ENCODE measurements at places on chromosomes 11 and 22.
A peak's percentile ranks its signal among the peaks of the same experiment; 100 is the strongest.

DNA sequence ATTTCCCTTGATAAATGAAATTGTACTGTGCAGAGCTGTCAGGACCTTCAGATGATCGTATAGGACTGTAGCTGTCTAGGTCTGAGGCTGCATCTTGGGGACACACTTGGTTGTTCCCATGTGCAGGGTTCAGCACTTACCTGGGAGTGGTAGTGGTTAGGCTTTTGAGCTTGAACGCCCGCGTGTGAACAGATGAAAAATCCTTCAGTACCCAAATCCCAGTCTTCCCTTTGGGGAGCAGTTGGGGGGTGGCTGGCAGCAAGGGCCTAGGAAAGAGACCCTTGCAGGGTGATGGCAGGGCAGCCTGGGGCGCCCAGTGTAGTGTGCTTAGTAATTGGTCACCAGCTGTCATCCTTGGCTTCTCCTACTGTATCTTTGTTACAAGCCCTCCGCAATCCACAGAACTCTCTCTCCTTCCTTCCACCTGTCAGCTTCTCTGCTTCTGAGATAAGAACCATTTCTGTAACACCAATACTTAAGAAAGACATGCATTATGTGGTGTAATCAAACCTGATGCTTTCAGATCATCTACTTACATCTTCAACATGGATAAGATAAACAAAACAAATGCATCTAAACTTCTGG lies 64.6 kb downstream of the MORC2 start:
- no peak for DNase-seq

GRCh38 chr11:95284057-95285052 lies 53.4 kb upstream of the SESN3 start:
- DNase-seq = no peak

- DNase-seq = no peak
Measured at GRCh38 chr11:27116684-27117083, 76.1 kb downstream of the BBOX1 start.

- no peak for DNase-seq
Measured at GRCh38 chr11:12581923-12582322, 92.3 kb upstream of the TEAD1 start.

DNA sequence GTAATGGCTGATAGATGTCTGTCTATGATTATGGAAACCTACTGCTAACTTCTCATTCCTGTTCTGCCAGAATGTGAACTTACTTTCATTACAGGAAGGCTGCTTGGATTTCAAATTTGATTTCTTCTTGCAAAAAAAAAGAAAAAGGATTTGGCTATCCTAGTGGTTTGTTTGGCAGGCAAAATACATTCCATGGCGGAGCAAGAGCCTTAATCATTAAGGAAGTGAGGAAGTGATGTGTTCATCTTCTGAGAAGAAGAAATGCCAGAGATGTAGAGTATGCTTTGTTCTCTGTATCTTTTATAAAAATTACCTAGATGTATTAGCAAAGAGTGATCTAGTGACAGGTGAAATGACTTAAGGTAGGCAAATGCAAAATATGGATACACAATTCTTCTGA lies 356.3 kb downstream of the SOX6 start:
- no peak for DNase-seq

DNA sequence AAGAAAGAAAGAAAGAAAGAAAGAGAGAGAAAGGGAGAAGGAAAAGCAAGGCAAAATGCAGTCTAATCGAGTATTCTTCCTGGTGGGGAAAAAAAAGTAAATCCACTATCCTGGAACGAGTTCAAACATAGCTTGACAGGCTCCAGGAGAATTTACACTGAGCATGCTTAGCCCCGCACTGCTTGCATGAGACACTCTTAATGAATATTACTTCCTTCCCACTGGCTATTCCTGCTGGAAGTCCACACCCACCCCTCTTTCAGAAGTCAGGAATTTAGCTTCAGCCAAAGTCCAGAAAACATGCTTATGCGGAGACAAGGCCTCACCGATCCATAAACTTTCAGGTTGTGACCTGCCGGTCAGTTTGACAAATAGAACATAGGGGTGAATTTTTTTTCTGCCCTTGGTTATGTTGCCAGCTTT lies 251.8 kb upstream of the BLID start:
- DNase-seq = peak; percentile 73

DNA sequence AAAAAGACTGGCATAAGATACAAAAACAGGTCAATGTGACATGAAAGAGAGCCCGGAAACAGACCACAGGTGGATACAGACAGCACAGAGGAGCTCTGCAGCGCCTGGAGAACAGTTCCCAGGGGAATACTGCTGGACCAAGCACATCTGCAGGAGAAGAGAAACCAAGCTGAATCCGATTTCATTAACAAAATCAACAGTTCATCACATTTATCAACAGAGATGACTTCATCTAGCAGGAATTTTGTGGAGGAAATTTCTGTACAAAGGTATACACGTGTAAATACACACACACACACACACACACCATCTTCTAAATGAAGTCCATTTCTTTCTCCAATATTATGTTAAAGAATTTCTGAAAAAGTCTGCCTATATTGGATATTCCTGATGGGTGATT lies 17.1 kb downstream of the YPEL1 start:
- DNase-seq = no peak

DNA sequence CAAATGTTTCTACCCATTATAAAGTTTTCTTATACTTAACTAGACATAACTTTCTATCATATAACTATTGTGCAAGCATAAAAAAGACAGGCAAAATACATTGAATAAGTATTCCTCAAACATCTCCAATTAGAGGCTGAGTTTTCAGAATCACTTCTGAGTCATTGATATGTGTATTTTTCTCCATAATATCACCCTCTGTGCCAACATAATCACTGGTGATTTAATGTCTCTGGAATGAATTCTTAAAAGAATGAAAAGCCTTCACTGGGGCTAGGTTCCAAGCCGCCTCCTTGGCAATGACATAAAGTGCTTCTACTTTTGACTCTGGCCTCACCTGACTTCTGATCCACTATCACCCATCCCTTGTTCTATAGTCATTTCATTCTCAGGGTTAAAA lies 197.0 kb upstream of the E2F8 start:
- no peak for DNase-seq

GRCh38 chr22:29187831-29188230 lies 17.9 kb upstream of the EMID1 start:
- no peak for DNase-seq

DNA sequence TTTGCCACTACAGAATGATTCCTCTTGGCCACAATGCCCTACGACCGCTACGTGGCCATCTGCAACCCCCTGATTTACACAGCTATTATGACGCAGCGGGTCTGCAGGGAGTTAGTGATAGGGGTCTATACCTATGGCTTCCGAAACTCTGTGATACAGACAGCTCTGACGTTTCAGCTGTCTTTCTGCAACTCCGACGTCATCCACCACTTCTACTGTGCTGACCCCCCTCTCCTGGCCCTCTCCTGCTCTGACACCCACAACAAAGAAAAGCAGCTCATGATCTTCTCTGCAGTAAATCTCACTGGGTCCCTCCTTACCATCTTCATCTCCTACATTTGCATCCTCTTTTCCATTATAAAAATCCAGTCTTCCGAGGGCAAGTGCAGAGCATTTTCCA lies 52.3 kb upstream of the OR5P2 start:
- DNase-seq = no peak

DNA sequence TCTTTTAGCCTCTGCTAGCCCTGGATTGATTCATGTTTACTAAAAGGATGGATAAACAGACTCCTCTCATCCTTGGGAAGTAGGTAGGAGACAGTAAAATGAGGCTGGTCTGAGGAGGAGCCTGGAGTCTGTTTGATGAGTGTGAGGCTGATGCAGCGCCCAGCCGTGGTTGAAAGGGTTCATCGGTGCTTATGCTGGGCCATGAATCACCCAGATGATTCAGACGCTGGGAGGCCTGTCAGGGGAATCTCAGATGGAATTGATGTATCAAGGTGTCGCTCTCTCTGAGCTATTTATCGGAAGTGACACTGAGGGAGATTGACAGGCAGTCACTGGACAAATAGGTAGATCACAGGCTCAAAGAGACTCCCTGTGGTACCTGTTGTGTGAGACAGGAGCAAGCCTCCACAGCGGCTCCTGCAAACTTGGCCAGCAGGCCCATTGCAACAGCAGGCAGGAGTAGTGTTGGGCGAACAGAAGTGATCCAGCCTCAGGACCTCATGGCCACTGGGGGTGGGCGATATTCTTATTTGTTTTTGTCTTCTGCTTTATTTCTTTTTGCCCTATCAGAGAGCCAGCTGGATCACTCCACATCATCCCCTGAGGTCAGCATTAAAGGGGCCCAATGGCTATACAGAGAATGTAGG lies 109.9 kb upstream of the CADM1 start:
- no peak for DNase-seq

- no peak for DNase-seq
Measured at GRCh38 chr11:1820463-1821325, 14.1 kb upstream of the SYT8 start.

DNA sequence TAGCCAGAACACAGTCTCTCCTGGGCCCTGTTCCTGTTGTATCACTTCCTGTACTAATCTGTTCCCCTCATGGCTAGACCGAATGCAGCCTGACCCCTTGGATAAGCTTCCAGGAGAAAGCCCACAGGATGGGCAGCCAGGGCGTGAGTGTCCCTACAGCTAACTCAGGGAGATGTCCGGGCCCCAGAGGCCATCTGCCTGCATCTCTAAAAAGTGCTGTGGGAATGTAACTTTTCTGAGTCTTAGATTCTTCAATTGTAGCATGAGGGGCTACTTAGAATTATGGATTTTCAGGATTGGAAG lies 7.7 kb upstream of the MALAT1 start:
- DNase-seq = peak; percentile 34

- DNase-seq = no peak
Measured at GRCh38 chr11:123107945-123108495, 46.1 kb upstream of the HSPA8 start.

- no peak for DNase-seq
Measured at GRCh38 chr11:87897071-87897470, 278.2 kb downstream of the RAB38 start.

DNA sequence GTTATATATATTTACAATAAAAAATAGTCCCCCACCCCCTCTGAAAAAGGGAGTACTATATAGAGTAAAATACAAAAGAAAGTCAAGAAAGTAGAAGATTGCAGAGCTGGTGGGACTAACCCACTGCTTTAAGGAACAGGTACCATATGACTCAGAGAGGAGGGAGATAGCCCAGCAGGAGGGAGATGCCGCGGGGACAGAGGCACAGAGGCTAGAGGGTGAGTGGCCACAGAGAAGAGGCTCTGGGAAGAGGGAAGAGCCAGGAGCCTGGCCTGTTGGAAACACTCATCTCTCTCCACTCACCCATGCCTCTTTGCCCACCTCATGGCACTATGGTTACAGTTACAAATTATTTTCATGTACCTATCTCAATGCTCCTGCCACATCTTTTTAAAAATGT lies 53.6 kb upstream of the LYVE1 start:
- no peak for DNase-seq

- no peak for DNase-seq
Measured at GRCh38 chr11:64501500-64502427, 89.3 kb upstream of the SLC22A12 start.

DNA sequence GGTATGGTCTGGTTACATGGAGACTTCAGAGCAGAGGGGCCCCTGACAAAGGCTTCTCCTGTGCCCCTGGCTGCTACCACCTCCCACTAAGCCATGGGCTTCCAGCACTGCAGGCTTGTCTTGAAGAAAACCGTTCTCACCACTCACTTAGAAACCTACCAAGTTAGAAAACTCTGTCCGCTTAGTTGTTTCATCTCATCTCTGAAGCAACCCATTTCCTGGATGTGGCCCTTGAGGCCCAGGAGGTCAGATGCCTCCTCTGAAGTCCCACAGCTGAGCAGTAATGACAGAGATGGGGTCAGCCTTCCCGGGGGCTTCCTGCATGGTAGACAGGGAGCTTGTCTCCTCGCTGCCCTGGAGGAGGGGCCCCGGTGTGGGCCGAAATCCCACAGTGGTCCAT lies 12.9 kb downstream of the CSF2RB start:
- DNase-seq = no peak

- DNase-seq = peak; percentile 7
Measured at GRCh38 chr11:8261291-8261690, 2.4 kb downstream of the LMO1 start.

DNA sequence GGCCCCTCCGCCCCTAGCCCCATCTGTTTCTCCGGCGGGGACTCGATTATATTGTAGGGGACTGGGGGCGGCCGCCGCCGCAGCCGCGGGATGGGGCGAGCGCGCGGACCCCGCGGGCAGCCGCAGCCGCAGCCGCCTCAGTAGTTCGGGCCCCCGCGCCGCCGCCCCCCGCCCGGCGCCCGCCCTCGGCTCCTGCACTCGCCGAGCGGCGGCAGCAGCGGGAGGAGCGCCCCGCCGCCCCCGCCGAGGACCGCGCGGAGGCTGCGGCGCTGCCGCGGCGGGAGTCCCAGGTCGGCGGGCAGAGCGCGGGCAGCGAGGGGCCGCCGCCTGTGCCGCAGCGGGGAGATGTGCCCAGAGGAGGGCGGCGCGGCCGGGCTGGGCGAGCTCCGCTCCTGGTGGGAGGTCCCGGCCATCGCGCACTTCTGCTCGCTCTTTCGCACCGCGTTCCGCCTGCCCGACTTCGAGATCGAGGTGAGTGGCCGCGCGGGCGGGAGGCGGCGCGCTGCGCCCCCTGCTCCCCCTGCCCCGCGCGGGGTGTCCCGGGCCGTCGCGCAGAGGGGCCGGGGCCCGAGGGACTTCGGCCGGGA lies at the start of gene CECR2:
TSS of gene CECR2 (plus strand) at position 22 of the 587 bp plus-strand sequence. CDS start at position 346, 324 bp downstream.
- no peak for DNase-seq

- peak; percentile 92 for DNase-seq
Measured at GRCh38 chr11:130449996-130450769, 1.7 kb downstream of the ADAMTS15 start.

- no peak for DNase-seq
Measured at GRCh38 chr22:22226448-22227187, 18.0 kb upstream of the VPREB1 start.

GRCh38 chr11:122365610-122366360 lies 249.8 kb upstream of the BLID start:
- DNase-seq = peak; percentile 58

- no peak for DNase-seq
Measured at GRCh38 chr22:47624252-47625012, 862.0 kb downstream of the TBC1D22A start.

DNA sequence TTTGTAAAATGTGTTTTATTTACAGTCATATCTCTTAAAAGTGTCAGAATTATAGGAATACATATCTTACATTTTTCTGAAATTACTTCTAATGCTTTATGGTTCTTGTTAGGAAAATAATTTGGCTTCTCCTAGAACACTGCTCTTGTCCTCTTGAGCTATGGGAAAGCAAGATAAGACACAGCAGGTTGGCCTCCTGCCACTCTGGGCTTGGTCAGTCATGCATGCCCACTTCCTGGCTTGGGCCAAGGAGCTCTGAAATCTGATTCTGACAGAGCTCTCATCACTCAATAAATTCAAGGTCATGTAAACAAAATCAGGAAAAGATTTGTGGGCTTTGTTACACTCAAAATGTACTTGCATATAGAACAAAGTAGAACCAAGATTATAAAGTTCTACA lies 1036.0 kb downstream of the OPCML start:
- no peak for DNase-seq

All from right hindlimb (tissue), 1 donor.